ENCODE measurements at places on chromosomes 3 and 15.

GRCh38 chr3:100081986-100082692, 32.2 kb downstream of the FILIP1L start:
- DNase-seq = no peak

GRCh38 chr3:102483556-102483955, 48.7 kb downstream of the ZPLD1 start:
- DNase-seq = no peak

DNA sequence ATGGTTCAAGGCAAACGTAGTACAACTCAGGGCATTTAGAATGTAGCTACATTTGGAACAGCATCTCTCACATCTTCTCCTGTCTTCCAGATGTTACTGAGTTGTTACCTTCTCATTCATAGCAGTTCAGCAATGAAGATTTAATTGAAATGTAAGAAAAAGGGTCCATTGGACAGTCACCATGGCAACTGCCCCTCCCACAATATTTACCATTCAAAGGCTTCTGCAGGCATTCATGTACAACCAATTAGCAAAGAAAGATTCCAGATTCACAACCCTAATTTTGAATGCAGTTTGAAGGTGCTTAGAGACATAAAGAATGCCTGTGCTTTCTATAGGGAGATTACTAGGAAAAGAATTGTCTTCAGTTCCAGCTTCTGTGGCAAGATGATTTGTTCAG, 22.2 kb downstream of the SCN11A start:
- DNase-seq = no peak

- DNase-seq = no peak
These were observed 12.3 kb upstream of the MFSD1 start for GRCh38 chr3:158789592-158789991.

DNA sequence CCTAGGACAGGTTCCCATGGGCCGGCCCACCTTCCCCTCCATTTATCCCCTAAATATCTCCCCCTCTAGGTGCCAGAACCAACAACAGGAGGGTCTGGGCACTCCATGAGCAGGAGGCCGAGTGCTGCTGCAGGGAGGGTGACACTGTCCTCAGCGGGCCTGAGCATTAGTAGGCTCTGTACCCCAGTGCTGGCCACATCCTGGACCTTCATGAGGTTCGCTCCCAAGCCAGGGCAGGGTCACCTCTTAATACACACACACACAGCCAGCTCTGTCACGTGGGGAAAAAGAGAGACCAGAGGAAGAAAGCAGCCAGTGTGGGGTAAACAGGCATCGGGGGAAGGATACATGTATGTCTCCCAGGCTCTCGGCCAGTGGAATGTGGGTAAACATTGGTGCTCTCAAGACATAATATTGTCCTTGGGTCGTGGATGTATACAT, 27.9 kb upstream of the SEMA3F start:
- no peak for DNase-seq

All from stimulated activated CD4-positive, alpha-beta T cell treated with anti-CD3 and anti-CD28 coated beads, Interleukin-1b, Interleukin-23, amount 100 ng/mL, for 24 hours (primary cell).